ENCODE measurements at places on chromosomes 1 and 21.

GRCh38 chr1:223291796-223292195, 72.2 kb downstream of the SUSD4 start:
- no peak for DNase-seq

GRCh38 chr1:56034847-56035481, 544.4 kb downstream of the PLPP3 start:
- DNase-seq = no peak

DNA sequence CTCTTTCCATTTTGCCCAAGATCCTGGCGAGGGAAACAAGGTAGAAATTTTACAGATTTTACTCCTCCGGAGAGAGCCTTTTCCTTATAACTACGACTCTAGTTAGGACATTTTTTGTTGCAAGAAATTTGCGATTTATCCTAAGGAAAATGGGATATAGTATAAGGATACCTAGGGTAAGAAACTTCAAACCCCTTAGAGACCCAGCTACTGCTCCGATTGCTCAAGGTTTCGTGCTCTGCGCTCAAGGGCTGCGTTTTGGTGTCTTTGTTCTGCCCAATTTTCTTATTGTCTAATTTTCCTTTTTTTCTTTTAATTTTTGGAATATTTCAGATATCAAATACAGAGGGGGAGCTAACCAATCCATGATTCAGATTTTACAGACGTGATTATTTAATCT, 1.5 kb downstream of the TTC3 start:
- DNase-seq = no peak

DNA sequence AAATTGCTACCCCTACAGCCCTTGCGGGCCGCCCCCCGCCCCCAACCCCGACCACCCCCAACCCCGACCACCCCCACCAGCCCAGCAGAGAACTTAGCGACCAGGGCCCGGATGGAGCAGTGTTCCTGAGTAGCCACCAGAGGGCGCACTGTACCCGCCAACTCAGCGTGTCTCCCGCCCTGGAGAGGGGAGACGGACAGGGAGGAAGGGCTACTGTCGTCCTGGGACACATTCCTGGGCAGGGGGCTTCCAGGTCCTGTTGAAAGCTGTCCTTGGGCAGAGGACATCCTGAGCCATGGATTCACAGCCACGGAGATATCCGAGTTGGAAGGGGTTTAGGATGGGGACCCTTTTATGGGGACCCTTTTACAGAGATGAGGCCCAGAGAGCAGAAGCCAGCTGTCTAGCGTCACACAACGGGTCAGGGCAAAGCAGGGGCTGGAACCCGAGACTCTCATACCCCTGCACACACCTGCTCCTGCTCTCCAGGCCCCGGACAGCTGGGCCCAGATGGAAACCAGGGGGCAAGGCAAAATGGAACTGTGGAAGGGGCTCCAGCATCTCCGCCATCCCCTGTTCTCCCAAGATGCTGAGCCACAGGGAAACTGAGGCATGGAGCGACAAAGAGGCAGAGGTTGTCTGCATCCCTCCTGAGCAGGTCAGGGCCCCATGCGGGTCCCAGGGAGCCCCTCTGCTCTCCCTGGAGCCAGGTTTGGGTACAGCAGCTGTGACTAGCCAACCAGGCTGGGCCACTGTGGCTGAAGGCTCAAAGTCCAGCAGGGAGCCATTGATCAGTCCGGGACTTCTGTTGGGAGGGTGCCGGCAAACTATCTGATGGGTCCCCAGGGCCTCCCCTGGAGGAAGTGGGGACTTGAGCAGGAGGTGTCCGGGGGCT, 25.0 kb upstream of the LAPTM5 start:
- peak; percentile 47 for DNase-seq

GRCh38 chr1:40204856-40205255, 42.9 kb upstream of the TMCO2 start:
- DNase-seq = no peak

DNA sequence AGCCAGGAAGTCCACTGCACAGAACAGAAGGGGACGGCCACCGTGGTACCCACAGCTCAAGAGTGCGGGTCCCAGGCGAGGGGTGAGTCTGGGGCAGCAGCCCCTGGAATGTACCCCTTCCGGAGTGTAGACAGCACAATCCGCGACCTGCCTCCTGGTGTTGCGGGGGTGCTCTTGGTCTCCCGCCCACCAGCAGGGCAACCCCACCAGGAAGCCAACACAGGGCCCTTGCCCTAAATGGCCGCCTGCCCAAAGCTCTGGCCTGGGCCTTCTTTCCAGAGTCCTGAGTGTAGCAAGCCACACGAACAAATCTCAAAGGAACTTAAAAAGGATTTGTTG, 1.1 kb upstream of the SLC19A1 start:
- no peak for DNase-seq

DNA sequence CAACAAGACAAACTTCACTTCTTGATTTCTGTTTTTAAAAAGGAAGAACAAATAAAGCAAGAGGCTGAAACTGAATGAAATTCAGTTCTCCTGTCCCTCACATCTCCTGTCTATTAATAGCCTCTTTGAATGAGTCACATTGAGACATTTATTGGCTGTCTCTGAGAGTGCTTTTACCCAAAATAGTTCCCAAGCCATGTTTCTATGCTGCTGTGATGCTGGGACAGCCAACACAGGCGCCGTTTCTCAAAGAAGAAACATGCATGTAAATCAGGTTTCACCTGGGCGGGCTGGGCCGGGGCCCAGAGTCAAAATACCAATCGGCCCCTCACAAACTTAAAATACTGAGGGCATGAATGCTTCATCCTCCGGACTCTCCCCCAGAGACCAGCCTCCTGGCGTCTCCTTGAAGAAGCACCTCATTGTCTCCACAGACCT, 105.2 kb downstream of the EDEM3 start:
- DNase-seq = no peak

GRCh38 chr1:19511116-19511515, 25.8 kb upstream of the CAPZB start:
- DNase-seq = no peak

- no peak for DNase-seq
Measured at GRCh38 chr1:201543871-201544642, 5.1 kb downstream of the NAV1 start.

DNA sequence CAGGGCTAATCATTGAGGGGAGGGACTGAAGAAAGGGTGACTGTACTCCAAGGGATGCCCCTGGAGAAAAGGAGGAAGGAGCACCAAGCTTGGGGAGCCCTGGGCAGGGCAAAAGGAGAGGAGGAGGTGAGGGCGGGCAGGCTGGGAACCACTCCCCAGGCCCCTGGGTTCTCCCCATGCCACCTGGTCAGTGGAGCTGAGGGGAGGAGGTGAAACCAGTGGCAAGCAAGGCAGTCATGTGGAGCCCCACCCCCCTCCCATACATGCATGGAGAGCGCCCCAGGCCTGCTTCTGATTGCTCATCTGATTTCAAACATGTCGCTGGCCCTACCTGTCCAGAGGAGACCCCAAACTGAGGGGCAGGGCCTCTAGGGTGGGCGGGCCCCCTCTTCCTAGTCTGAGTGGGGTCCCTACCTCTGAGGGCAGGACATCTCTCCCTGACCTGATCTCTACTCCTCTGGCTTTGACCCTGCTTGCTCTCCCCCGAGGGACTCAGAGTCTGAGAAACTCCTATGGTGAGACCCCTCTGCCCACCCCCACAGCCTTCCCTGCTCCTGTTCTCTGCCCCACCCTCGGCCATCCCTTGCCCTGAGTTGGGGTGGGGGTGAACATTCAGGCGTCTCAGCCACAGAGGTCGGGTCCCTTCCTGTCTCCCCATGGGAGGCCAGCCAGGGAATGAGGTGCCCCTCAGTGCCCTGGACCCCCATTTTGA, 18.6 kb downstream of the INSRR start:
- no peak for DNase-seq

DNA sequence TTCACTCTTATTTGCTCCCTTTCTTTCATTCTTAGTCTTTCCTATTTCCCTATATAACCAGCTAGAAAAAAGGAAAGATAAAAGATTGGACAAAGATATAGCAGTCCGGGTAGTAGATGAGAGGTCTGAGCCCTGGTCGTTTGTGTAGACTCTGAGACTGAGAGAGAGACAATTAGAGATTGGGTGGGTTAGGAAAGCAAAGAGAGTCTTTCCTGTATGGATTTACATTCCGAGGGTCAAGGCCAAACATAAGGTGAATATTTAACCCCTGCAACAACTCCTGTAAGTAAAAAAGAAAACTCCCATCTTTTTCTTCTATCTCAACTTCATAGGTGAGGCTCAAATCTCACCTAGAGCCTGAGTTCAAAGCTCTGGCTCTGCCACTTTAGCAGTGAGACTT, 218.0 kb upstream of the FGGY start:
- no peak for DNase-seq

DNA sequence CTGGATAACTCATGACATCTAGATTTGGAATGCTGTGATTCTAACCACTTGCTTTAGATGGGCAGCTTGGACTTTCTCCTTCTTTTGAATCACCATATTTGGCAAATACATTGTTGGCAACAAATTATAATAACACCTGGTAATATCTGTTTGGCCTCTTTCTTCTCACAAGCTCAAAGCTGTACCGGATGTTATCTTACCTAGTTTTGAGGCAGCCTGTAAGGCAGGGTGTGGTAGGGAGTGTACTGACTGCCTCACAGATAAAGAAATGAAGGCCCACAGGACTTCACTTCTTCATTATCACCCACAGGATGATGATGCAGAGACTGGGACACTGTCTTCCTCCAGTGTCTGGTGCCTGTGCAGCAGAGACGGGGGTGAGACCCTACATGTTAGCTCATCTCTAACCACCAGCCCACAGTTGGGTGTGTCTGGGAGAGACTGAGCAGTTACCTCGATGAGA, 28.5 kb downstream of the TUFT1 start:
- DNase-seq = no peak

DNA sequence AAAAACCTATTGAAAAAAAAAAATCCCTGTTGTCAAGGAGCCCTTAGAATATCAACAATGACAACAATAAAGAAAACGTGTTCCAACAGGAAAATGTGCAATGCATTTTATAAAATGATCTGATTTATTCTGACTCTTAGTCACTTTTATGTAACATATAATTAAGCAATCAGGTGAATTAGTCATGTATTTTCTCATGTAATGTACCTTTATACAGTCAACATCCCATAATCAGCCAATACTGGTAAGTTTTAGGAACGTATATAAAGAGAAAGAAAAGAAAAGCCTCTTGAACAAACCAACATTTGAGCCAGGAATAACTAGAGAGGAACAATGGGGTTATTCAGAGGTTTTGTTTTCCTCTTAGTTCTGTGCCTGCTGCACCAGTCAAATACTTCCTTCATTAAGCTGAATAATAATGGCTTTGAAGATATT, at the start of gene CLCA4:
Gene CLCA4 (plus strand): TSS at position 292 of the 435 bp plus-strand sequence. CDS start 42 bp downstream, at position 334.
- DNase-seq = no peak

GRCh38 chr1:84823511-84823910, 69.5 kb downstream of the LPAR3 start:
- no peak for DNase-seq
